ENCODE measurements at places on chromosomes 1 and 21. TPM values are rescaled to one million over a fixed set of nuclear protein-coding genes. Genes with fewer than 3 reads are reported as not detected.
A peak's percentile ranks its signal among the peaks of the same experiment; 100 is the strongest.

IL10RB gene
- total RNA-seq = 45.2 TPM

TDRD10 gene
- not detected for total RNA-seq

OR10J1 gene
- total RNA-seq = not detected

- peak; percentile 100 for DNase-seq
Measured at GRCh38 chr1:85607126-85607920, 26.8 kb downstream of the CCN1 start.

DNA sequence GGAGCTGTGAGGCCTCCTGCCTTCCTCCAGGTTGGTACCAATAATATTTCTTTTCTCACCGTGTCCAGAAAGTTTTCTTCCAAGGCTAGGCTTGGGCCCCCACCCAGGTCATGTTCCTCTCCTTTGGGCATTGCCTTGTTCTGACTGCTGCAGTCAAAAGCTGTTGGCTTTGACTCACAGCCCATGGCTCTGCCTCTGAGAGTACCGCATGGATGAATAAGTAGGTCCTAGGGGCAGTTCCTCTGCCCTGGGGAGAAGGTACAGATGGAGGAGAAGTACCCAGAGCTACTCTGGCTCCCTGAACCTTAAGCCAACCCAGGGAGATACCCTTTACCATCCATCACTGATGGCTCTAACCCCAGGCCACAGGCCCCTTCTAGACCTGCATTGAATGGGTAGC, 115.0 kb downstream of the NAV1 start:
- no peak for DNase-seq

GRCh38 chr1:184416946-184417345, 30.1 kb downstream of the C1orf21 start:
- DNase-seq = no peak

DNA sequence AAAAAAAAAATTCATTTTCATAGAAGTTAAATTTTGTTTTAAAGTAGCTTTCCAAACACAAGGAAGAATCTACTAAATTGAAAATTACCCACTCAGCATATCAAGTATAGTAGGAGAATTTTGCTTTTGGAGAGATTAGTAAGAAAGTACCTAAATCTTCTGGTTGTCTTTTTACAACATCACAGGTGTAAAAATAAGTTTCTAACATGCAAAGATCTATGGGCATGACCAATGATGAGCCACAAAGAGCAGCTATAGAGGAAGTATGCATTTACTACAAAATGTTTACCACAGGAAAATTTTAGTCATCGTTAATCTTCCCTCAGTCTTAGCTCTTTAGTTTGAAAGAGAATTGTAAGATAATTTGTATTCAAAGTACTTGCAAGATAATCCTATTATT, 28.1 kb downstream of the ANGPTL3 start:
- peak; percentile 49 for DNase-seq

GRCh38 chr1:160494620-160495019, 28.4 kb downstream of the SLAMF6 start:
- no peak for DNase-seq

DNA sequence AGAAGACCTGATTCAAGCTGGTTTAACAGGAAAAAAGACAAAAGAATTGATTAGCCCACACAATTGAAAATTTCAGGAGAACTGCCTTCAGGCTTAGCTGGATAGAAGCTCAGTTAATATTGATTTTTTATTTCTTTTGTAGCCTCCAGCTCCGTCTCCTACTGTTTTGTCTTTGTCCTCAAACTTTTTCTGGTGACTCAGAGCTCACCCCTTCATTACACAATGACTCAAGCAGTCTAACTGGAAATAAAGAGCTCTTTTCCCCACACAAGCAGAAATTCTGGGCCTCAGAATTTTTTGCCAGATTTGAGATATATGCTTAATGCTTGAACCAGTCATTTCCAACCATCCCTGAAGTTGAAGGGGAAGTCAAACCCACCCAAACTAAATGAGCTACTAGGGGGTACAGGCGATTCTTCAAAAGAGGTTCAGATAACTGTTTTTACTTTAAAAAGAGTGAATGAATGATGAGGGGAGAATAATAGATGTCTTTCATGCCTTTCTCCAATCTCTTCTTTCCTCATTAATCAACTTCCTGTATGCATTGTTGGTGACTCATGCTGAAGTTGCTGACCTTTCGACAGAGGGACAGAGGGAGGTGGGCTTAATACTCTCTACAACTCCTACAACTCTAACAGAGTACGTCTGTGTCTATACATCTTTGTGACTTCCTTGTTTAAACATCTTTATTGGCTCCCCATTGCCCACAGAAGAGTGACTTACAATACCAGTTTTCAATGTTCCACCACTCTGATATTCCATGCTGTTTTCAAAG, 6.2 kb upstream of the ACP6 start:
- DNase-seq = peak; percentile 77

DNA sequence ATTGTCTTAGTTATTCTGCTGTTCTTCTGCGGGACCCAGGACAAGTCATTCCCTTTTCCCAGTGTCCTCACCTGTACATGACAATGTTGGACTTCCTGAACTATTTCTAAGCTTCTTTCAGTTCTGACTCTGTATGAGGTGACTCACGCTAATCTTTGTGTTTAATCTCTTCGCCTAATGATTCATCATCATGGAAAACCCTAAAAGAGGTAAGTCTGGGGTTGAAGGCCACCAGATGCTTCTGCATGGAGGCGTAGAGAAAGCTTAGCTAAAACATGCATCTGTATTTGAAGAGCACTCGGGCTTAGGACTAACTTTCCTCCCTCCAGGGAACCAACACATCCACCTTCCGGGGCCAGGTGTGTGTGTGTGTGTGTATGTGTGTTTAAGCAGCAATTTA, 7.4 kb downstream of the SPRR5 start:
- no peak for DNase-seq

DNA sequence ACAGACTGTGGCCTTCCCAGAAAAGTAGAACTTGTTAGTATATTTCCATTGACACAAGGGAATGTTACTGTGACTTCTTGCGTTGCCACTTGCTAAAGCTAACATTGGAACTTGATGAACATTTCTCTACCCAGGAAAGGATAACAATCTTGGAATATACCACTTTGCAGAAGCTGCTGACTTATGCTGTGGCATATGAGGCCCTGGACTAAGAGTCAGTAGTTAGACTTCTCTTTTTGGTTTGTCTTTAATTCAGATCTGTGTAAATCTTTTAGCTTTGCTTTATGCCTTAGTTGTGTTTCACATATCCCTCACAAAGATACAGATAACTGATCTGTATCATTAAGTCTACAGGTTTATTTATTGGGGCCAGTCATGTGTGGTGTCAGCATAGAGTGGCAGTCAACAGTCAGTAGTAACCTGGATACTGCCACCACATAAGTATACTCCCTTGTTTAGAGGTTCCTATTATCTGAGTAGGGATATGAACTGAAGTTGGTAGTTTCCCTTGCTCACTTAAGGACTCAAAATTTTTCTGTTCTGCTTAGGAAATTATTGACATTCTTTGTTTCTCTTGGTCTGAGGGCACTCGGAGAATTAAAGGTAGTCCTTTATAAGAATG, 14.7 kb downstream of the RNF2 start:
- DNase-seq = no peak

DNA sequence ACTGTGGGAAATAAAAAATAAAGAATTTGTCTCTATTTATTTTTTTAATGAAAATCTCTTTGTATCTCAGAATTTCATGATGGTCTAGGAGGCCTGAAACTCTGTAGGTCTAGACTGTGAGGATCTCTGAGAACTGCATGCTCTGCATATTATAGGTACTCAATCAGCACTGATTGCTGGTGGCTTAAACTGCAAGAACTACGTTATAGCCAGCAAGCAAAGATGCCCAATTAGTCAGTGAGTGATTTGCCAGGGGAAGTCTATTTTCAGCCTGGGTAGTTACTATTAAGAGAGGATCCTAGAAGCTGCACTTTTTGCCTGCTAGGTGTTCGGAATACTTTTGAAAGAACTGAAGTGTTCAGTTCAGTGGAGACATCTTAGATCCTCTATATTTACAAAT, 87.4 kb downstream of the GPR52 start:
- peak; percentile 56 for DNase-seq

- no peak for DNase-seq
Measured at GRCh38 chr21:33211732-33212131, 18.0 kb upstream of the IFNAR2 start.

DNA sequence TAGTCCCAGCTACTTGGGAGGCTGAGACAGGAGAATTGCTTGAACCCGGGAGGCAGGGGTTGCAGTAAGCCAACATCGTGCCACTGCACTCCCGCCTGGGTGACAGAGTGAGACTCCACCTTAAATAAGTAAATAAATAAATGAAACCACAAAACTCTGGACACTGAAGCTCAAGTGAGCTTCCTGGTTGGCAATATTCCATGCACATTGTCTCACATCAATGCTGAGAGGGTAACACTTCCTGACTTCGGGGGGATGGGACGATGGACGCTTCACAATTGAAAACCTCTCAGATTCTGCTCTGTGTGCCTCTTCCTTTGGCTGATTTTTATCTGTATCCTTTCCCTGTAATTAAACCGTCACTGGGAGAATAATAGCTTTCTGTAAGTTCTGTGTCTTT, 70.0 kb upstream of the ZNF644 start:
- no peak for DNase-seq

- DNase-seq = peak; percentile 82
Measured at GRCh38 chr1:119554183-119554582, 47.2 kb downstream of the HSD3B1 start.

DNA sequence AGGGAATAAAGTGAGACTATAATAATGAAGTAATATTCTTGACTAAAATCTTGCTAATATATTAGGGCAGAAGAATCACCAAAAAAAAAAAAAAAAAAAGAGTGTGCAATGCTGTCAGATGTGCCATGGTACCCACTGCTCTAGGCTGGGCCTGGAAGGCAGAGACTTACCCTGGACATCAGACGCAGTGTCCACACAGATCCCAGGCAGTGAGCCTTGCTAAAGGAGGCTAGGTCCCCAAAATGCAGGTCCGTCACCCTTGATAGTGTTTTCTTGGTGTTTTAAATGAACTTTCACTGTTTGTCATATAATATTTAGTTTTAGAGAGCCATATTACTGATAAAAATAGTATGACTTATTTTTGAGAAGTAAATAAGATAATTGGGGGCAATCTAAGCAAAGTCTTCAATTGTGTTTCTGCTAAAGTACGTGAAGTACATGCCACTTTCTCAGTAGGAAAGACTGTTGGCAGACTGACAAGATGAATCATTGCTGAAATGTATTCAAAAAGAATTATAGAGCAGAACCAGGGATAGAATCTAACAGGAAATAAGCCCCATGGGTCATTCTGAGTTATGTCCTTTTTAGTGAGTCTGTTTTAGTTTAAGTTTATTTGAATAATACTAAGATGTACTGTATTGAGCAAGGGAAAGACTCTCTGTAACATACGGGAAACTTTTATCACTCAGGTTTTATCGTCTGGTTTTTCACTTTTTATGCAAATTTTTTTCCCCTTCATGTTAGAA, 74.6 kb upstream of the PDC start:
- peak; percentile 96 for DNase-seq

DNA sequence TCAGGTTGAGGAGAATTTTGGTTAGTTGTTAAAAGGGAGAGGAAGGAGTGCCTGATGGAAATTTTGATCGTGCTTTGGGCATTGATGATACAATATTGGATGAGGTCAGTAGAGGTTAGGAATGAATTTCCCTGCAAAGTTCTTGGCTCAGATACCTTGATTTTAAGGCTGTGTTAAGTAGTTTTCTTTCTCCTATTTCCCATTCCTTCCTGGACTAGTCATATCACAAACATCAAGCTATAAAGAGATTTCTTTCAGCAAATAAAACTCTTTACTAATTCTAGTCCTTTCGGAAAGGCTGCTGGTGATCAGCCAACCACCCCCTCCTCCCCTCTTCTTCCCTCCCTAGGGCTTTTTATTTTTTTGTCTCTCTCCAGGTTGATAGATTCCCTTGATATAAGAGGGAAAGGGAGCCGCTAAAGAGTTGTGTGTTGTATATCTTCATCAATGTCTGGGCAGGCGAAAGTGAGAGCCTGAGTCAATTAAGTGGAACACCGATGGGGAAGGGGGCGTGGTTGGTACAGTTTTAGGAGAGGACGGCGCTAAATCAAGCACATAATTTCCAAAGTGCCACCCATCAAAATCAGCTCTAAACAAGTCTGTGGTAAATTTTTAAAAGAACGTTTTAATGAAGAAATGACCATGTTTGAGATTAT, 100.1 kb upstream of the PLXNA2 start:
- no peak for DNase-seq

DNA sequence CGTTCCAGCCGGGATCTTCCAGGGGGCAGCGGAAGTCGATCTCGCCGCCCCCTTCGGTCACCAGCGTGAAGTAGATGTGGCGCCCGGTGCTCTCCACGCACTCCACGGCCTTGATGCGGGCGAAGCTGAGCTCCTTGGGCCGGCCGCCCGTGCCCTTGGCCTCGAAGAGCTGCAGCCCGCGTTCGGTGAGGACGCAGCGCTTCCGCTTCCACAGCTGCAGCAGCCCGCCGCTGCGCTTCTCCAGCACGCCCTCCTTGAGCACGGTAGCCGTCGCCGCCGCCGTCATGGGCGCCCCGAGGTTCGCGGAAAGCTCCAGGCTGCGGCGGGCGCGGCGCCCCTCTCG, 516 bp downstream of the PHLDA3 start:
- DNase-seq = no peak

Measured in IMR-90 (cell line).